ENCODE measurements at places on chromosomes 7 and 10.

DNA sequence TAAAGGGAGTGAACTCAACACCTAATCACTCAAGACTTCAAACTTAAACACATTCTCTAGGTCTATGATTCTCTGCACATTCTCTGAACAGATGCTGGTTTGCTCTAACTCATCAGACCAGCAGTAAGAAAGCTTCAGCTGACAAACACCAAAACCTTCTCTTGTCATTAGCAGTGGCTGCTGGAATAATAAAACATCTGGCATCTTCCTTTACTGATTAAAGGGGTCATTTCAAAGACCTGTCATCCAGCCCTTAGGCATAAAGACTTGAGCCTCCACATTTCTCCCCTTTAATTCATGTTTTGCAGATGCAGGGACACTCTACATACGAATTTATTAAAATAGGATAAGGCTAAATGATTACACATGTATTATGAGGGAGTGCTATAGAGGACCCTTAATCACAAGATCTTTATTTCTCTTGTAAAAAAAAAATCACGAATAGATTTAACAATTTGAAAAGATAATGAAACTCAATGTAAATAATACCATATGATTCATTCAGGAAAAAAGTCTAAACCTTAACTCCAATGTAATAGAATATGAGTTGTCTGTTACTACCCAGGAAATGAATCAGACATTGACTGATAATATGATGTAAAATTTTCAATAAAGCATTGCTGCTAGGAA is 152.4 kb upstream of the GNAI1 start:
- DNase-seq, result no peak

GRCh38 chr10:18312374-18313139 is 172.3 kb downstream of the CACNB2 start:
- DNase-seq, result no peak

DNA sequence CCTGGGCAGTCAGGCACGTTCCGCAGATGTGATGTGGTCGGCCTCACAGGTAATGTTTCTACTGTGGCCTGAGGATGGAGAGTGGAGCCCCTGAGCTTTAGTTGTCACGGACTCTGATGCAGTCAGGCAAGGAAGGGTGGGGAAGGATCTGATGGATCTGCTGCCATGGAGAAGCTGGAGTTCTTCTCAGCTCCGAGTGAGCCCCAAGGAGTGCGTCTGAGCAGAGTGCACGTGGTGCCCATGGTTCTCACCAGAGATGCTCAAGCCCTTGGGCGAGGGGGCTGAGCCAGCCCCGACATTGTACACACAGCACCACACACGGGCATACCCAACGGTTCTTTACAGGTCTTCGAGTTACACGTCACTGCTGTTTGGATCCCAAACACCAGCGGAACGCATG is 192.5 kb downstream of the EBF3 start:
- no peak for DNase-seq

DNA sequence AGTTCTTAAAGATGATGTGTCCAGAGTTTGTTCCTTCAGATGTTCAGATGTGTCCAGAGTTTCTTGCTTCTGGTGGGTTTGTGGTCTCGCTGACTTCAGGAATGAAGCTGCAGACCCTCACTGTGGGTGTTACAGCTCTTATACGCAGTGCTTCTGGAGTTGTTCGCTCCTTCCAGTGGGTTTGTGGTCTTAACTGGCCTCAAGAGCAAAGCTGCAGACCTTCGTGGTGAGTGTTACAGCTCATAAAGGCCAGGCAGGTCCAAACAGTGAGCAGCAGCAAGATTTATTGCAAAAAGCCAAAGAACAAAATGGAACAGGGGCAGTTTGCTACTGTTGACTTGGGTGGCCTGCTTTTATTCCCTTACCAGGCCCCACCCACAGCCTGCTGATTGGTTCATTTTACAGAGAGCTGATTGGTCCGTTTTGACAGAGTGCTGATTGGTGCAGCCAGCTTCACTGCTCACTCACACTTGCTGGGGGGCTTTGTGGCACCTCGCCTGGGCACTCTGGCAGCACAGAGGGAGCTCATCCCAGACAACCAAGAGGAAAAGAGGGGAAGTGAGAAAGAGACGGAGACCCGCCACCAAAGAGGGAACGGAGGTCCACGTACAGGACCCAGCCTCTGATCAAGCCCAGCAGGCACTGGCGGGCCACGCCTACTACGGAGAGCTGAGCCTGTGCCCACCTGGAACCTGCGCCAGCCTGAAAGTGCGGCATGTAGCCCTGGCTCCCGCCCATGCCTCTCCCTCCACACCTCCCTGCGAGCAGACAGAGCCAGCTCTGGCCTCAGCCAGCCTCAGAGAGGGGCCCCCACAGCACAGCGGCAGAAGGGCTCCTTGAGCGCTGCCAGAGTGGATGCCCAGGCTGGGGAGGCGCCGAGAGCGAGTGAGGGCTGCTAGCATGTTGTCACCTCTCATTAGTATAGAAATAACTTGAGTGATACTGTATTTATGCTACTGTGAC is 55.8 kb upstream of the SEMA3C start:
- DNase-seq, result no peak

DNA sequence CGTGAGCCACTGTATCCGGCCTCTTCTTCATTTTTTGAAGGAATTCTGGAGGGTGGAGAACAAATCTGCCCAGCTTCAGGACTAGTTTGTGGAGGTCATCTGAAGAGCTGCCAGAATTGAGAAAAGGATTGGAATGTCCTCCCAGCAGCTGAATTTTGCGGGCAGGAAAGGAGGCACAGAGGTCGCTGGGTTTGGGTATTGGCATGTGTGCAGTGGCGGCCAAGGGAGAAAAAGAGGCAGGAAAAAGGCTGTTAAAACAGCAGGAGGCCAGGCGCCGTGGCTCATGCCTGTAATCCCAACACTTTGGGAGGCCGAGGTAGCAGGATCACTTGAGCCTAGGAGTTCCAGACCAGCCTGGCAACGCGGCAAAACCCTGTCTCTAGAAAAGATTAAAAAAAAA is 80.4 kb downstream of the HIP1 start:
- no peak for DNase-seq

DNA sequence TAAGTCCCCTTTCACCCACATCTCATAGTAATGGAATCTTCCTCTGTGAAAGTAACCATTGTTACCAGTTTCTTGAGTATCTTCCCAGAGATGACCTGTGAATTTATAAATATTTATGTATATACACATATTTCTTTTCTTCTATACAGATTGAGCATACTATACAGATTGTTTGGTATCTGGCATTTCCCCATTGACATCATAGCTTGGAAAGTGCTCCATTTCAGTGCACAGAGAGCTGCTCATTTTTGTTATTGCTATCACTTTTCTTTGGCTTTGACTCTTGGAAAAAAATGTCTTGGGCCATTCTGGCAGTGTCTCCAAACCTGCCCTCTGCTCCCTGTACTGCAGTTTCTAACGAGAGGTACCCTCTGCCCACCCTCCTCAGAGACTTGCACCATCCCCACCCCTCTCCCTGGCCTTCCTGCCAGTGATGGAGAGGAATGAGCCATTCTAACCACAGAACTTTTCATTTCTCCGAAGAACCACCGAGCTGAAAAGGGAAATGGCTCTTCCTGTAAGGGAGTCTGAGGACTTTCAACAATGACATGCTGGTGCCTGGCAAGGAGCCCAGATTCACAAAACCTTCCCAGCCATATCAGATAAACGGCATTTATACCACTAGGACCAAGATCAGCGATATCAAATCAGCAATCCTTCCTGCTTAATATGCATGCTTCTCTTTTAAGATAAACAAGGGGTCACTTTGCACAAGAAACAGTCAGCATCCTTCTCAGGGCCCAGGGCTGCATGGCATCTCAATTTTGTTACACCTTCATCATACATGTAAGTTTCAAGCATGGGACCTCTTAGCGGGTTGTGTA is 19.7 kb upstream of the CCSER2 start:
- DNase-seq, result peak; percentile 30

DNA sequence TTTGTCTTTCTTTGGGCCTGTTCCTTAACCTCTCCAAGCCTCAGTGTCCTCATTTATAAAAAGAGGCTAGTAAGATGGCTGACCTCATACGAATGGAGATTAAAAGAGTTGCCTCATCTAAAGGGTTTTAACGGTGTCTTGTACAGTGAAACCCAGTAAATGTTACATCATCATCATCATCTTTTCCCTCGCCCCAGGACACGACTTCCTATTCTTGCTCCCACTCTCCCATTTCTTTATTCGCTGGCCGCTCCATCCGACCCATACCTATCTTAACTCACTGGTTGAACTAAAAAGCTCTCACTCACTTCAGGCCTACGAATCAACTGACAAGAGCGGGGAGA is 554 bp downstream of the FRA10AC1 start:
- no peak for DNase-seq

DNA sequence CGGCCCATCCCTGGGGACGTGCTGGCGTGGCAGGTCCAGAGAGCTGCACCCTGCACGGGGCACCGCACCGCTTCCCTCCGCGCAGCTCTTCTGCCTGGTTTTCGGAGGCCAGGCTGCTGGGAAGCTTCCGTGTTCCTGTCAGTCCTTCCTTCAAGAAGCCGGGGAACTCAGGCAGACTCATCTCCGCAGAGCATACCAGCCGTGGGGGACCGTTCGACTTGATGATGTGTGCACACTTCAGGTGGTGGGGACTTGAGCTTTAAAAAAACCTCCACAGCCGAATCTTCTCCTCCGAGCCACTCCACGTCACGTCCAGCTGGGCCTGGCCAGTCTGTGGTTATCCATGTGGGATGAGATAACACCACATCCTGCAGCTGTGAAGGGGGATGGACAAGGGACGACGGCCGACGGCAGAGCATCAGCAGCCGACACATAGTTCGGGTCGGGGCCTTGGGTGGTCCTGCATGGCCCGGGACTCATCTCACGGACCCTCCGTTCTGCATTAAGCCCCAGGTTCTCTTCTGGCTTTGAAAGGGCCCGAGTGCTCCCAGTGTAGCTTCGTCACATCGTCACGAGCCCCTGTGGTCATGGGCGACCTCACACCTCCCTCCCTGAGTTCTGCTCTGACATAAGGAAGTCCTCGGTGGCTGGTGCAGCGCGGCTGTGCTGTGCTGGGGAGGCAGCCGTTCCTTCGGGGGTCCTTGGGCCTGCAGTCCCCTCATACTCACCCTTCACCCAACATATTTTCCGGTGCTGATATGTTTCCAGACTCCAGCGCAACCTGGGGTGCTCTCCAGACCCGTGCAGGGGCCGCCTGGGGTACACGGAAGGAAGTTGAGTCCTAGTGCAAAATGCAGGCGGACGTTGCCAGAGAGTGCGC is 4.5 kb upstream of the BHLHA15 start:
- no peak for DNase-seq

DNA sequence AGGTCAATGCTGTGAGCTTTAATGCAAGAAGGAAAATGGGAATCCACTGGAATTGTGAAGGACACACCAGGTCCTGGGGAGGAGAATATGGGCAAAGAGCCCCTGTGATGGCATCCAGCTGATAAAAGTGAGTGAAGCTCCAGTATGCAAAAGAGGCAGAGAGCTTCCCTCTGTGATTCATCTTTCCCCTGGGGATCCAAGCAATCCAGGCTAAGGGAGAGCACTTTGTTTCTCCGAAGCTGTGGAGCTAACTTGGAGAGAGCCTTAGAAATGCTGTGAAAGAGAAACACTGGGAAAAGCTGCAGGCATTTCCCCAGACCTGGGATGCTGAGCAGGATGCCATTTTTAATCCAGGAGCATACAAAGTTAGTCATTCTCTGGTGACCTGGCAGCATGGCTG is 489.5 kb downstream of the SH2D4B start:
- no peak for DNase-seq

- no peak for DNase-seq
Measured at GRCh38 chr10:84140036-84140379, 699 bp downstream of the GHITM start.

- no peak for DNase-seq
Measured at GRCh38 chr7:105102557-105103352, 88.8 kb downstream of the KMT2E start.

DNA sequence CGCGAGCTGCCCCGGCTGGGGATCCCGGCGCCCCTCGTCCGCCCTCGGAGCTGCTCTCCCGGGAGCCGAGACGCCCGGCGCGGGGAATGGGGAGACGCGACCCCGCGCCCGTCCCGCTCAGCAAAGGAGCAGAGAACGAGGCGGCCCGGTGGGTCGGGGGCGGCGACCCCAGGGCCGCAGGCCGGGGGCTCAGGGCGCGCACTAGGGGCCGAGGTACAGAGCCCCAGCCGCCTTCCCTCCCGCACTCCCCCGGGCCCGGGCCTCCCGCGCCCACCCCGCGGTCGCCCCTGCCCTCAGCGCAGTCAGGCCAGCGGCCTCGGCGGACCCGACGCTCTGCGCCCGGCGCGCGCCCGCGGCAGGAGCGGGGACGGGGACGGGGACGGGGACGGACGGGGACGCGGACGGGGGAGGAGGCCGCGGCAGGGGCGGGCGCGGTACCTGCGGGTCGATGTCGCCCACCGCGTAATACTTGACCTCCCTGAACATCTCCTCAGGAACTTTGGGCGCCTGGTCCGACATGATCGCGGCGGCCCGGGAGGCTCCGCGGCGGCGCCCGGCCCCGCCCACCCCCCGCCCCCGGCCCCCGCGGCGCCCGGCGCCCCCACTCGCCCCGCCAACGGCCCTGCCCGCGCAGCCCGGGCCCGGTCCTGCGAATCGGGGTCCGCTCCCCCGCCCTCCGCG is 373 bp downstream of the PAXIP1 start:
- DNase-seq, result peak; percentile 20

- DNase-seq, result no peak
Measured at GRCh38 chr7:14834456-14834855, 68.1 kb downstream of the DGKB start.

GRCh38 chr7:70527520-70528115 is 604.3 kb upstream of the GALNT17 start:
- DNase-seq, result no peak

- no peak for DNase-seq
Measured at GRCh38 chr7:20529260-20529659, 86.2 kb upstream of the ABCB5 start.

- DNase-seq, result no peak
Measured at GRCh38 chr10:58851606-58852005, 324.8 kb upstream of the PHYHIPL start.

- DNase-seq, result no peak
Measured at GRCh38 chr7:33762911-33763306, 142.4 kb upstream of the BMPER start.

- DNase-seq, result no peak
Measured at GRCh38 chr10:25142116-25142864, 32.5 kb upstream of the GPR158 start.

- no peak for DNase-seq
Measured at GRCh38 chr7:231030-231857, 38.9 kb downstream of the FAM20C start.

DNA sequence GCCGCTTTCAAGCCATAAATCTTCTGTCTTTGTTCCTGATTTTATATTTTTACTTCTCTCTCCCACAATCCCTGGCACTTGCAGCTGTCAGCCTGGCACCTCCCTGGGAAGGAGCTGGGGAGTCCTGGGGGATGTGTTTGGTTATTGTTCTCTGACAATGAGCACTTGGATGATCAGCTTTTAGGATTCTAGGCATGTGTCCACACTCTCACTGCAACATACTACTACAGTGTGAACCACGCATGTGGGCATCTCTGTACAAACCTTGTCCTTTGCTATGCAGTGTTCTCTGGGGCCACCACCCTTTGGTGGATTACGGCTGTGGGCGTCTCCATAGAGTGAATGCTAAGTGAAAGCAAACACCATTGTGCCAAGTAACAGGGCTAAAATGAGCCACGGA is 168.4 kb upstream of the KMT2E start:
- DNase-seq, result no peak

- DNase-seq, result no peak
Measured at GRCh38 chr10:14617852-14618251, 156.8 kb downstream of the FAM107B start.

GRCh38 chr7:26049081-26049480 is 102.9 kb upstream of the NFE2L3 start:
- DNase-seq, result no peak

GRCh38 chr7:157355784-157356511 is 19.1 kb downstream of the DNAJB6 start:
- no peak for DNase-seq

GRCh38 chr7:93765475-93765874 is 125.1 kb downstream of the TFPI2 start:
- DNase-seq, result no peak
